ENCODE measurements at places on chromosomes 11 and 22.

DNA sequence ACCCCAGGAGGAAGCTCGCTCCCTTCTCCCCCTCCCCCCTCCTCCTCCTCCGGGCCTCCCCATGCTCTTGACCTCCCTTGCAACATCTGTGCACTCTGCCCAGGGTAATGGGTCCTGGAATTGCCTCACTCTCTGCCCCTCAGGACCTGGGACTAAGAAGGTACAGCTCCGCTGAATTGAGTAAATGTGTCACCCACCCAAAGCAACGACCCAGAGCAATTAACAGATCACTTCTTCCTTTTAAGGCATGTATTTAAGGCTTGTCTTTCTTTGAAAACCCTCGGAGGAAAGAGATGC, 15.1 kb downstream of the GDPD5 start:
- no peak for DNase-seq

DNA sequence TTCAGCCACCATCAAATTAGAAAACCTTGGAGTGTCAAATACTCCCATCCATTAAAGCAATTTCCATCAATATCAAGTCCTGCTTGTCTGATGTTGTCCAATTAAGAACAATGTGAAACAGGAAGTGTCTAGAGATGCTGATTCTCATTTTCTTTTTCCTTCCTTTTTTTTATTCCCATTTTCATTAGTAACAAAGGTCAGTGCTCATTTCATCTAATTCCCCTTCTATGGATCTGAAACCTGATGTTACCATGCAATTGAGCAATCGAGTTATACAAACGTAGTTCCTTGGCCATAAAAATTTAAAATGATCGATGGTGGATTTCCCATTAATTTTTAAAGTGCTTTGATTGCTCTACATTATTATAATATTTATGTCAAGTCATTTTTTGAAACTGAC, 330.6 kb upstream of the ZC3H12C start:
- no peak for DNase-seq

DNA sequence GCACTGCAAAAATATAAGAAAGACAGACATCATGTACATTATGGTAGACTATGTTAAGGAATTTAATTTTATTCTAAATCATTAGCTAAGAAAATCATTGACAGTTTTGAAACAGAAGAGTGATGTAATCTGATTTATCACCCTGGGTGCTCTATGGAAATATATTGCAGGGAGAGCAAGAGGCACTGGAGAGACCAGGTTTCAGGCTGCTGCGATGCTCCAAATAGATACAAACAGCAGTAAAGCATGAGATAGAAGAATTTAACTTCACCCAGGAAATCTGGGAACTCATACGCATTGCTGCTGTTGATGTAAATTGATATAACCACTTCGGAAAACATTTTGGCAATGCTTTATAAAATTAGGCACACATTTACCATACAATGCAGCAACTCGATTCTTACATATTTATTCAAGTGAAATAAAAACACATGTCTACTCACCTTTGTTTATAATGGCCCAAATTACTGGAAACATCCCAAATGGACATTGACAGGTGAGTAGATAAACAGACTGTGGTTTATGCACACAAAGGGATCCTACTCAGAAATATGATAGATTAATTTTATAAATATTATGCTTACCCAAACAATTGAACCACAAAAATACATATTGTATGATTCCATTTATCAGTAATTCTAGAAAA, 535.1 kb upstream of the CHORDC1 start:
- no peak for DNase-seq

GRCh38 chr11:17991783-17992433, 20.9 kb downstream of the SERGEF start:
- DNase-seq: no peak

GRCh38 chr11:102495161-102496042, 35.1 kb downstream of the MMP7 start:
- DNase-seq: no peak

- DNase-seq: no peak
Observed at GRCh38 chr11:87128372-87128771, 90.6 kb downstream of the TMEM135 start.

- no peak for DNase-seq
Observed at GRCh38 chr22:29000641-29001040, 61.0 kb downstream of the C22orf31 start.

GRCh38 chr11:65445604-65446445, 23.2 kb downstream of the NEAT1 start:
- no peak for DNase-seq

DNA sequence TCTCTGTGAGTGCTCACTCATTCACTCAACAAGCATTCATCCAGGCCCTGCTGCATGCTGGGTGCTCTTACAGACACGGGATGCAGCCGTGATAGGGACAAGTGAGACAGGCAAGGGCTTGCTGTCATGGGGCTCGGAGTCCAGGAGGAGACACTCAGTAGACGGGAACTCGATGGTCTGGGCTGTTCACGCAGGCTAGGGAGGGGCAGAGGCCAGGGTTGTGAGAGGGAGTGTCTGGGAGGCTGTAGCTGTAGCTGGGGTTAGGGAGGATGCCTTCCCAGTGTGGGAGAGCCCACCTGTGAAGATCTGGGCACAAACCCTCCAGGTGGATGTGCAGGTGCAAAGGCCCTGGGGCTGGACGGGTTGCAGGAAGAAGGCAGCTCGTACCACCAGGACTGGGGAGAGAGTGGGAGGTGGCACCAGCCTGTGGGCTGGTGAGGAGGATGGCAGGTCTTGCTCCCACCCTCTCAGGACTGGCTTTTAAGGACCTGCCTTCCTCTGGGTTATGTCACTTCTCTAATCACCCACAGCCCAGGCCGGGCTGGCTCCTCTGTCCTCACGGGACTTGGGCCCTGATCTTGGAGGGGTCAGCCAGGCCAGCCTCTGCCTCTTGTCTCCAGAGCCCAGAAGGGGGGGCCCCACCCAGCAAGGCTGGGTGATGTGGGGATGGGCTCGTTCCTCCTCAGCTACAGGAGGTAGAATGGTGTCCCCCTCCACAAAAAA, 24.1 kb downstream of the FGF4 start:
- DNase-seq: no peak

DNA sequence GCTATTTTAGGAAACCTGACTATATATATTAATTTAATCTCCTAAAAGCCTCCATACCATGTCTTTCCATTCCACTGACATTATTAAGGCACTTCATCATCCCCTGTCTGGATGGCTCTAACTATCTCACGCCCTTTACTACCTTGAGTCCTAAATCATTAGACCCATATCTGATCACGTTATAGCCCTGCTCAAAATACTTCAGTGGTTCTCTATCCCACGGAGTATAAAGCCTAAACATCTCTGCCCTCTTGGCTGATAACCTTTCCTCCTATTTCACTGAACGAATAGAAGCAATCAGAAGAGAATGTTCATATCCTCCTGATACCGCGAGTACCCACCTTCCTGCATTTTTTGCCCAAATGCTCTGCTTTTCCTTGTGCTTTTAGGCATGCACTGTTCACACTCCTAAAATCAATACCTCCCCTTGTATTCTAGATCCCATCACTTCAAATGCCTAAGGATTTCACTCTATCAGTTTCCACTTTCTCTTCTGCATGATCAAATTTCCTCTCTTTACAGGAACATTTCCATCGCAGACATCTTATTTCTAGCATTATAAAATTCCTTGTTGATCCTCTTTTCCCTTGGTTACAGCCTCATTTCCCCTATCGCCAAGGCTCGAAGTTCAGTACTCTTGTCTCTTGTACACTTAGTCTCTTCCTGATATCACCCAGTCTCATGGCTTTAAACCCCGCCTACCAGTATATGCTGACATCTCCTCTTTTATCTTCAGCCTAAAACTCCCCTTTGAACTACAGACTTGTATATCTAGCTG, 45.0 kb upstream of the BIRC3 start:
- DNase-seq: no peak

DNA sequence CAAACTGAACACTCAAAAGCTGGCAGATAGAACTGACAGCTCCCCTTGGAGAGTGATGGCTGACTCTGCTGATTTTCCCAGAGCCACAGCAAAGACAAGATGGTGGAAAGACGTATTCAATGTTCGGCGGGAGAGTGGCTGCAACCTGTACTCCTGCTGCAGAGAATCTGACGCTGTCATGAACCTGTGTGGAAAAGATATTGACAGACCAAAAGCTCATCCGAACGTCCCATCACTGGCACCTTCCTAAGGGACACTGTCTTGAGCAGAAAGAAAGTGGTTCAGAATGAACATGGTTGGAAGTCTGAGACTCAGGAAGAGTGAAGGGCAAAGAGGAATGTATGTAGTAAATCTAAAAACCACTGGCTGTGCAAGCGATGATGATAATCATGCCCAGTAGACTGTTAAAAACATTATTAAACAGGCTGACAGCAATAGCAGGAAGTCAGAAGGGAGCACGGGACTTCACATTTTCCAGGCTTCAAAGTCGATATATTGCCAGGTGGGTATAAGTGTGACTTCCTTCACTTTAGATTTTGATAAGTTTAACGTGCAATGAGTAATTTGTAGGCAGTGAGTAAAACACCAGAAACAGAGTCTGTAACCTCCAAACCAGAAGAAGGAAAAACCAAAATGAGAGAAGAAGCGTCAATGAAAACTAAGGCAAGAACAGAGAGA, 6.2 kb upstream of the IL17REL start:
- DNase-seq: no peak

- DNase-seq: no peak
Observed at GRCh38 chr11:65541093-65541982, 16.5 kb downstream of the SCYL1 start.

DNA sequence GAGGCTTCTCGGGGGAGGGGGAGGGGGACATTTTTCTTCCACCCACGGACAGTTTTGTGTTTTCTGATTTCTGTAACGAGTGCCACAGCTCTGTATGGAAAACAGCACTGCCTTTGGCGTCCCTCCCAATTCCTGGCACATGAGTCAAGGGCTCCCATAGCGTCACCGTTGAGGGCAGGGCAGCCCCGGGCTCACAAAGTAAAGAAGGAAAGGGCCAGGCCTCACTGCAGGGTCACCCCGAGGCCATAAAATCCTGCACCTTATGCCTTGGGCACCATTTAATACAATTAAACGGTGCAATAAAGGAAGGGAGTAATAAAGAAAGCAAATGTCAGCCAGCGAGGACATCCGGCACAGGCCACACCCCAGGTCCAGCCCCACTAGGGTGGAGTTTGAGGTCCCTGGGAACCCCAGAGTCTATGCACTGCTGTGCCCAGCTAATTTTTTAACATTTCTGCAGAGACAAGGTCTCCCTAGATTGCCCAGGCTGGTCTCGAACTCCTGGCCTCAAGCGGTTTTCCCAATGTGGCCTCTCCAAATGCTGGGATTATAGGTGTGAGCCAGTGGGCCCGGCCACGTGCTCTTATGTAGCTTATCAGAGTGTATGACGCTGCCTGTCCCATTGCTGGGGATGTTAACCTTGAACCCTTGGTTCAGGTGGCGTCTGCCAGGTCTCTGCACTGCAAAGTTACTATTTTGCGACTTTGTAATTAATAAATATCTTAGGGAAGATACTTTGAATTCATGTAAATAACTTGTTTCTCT, 13.6 kb upstream of the MUC2 start:
- no peak for DNase-seq

Data from stimulated activated CD8-positive, alpha-beta memory T cell treated with anti-CD3 and anti-CD28 coated beads, Interleukin-4, amount 100 ng/mL, for 1 hour (primary cell).